ENCODE measurements at places on chromosomes 12 and 14.

GRCh38 chr12:12731178-12731577 lies 14.0 kb downstream of the CDKN1B start:
- no peak for DNase-seq

DNA sequence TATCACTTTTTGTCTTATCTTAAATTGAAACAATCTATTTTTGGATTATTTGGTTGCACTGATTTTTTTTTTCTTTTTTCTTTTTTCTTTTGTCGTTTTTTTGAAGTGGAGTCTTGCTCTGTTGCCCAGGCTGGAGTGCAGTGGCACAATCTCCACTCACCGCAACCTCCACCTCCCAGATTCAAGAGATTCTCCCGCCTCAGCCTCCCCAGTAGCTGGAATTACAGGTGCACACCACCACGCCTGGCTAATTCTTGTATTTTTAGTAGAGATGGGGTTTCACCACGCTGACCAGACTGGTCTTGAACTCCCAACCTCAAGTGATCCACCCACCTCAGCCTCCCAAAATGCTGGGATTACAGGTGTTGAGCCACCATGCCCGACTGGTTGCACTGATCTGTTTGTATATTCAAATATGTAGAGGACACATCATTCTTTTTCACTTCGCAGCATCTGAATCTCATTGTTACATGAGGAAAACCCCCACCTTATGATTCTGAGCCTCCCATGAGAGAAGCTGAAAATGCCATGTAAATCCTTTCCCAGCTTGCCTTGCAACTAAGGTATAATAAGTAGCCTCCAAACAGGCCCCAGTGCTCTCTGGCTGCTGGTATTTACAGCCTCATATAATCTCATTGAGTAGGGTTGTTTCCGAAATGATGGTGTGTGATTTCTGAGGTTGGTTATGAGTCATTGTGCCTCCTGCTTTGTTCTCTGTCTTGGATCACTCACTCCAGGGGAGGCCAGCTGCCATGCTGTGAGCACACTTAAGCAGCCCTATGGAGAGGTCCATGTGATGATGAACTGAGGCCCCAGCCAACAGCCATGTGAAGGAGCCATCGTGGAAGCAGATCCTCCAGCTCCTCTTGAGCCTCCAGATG lies 5.2 kb upstream of the HSP90B1 start:
- DNase-seq: peak; percentile 80

DNA sequence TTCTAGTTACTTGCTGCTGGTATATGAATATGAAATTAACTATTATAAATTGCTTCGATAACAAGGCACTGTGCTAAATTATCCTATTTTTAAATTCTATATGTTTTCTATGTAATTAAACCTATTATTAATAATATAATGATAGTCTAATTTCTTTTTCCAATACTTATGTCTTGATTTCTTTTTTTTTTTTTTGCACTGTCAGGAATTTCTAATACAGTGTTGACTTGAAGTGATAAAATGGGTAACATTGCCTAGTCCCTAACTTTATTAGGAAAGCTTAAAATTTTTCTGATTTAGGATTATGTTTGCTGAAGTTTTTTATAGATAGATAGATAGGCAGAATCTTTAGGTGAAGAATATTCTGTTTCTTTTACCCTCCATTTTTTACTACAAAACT lies 13.6 kb upstream of the DHRS7 start:
- DNase-seq: no peak

GRCh38 chr14:94918896-94919295 lies 149.0 kb upstream of the GSC start:
- no peak for DNase-seq

GRCh38 chr12:124078800-124079199 lies 105.8 kb downstream of the ZNF664 start:
- DNase-seq: no peak

DNA sequence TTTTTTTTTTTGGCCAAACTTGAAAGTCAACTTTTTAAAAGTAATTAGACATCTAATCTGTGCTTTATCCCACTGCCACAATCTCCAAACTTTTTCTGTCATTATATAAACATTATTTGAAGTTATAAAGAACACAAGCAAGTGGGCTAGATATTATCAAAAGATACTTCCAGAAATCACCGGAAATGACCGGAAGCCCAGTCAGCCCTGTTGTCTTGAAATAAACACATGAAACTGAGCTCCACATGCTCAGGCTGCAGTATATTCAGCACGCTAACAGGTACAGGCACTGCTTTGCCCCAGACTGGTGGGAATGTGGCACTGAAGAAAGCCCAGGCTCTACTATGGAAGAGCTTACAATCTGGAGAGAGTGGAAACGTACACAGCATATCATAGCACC lies 158.9 kb upstream of the PLEKHG7 start:
- DNase-seq: no peak

GRCh38 chr12:50111395-50111692 lies 692 bp upstream of the COX14 start:
- no peak for DNase-seq

GRCh38 chr14:63134801-63135200 lies 69.4 kb upstream of the RHOJ start:
- DNase-seq: no peak

DNA sequence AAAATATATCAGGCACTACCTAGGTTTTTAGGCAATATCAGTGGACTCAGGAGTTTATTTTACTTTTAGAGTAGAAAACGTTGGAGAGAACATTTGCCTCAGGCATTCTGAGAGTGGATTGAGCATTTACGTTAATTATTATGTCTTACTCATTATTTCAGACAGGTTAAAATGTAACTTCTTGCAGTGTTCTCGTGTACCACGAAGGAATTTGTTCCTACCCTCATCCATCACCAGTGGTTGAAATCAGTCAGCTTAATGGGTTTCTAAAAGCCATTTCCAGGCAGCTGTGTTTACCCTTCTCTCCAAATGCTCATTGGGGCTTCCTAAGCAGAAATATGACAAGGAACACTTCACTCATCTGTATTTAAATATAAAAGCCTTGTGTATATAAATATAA lies 9.1 kb upstream of the LDHB start:
- DNase-seq: no peak

GRCh38 chr12:27344760-27345159 lies 12.1 kb downstream of the BMAL2 start:
- no peak for DNase-seq

GRCh38 chr14:25006961-25007795 lies 42.8 kb downstream of the STXBP6 start:
- DNase-seq: no peak

Data from activated CD4-positive, alpha-beta T cell treated with anti-CD3 and anti-CD28 coated beads for 36 hours (primary cell).